ENCODE measurements at places on chromosomes 6 and 20.

DNA sequence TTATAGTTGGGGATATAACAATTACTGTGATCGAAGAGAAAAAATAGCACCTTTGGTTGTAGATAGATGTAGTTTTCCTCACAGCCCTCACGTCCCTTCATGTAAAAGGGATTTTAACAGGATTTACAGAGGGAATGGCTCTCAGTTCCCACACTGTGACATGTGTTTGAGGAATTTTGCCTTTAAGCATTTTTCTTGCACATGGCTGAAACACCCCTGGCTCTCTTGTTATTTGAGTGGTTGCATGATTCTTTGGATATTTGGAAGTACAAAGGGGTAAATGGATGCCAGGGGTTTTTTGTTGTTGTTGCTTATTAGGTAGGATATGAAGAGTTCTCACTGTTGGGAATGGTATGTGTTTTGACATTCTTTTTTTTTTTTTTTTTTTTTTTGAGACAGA is 48.2 kb downstream of the JAG1 start:
- no peak for DNase-seq

DNA sequence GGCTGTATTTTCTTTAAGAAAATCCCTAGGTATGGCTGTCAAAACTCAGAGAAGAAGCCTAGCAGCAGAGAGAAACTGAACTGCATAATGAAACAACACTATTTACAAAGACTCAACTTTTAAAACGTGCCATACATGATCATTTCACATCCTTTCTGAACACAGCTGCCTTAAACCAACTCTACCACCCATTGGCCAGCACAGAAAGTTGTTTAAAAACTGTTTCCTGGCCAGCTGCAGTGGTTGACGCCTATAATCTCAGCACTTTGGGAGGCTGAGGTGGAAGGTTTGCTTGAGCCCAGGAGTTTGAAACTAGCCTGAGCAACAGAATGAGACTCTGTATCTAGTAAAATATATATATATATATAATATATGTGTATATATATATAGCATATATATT is 336.4 kb upstream of the SOX4 start:
- DNase-seq = no peak

- peak; percentile 94 for DNase-seq
These were observed 102.0 kb downstream of the OR2B2 start for GRCh38 chr6:27809939-27810767.

- DNase-seq = no peak
These were observed 125.1 kb upstream of the QKI start for GRCh38 chr6:163289447-163289846.

DNA sequence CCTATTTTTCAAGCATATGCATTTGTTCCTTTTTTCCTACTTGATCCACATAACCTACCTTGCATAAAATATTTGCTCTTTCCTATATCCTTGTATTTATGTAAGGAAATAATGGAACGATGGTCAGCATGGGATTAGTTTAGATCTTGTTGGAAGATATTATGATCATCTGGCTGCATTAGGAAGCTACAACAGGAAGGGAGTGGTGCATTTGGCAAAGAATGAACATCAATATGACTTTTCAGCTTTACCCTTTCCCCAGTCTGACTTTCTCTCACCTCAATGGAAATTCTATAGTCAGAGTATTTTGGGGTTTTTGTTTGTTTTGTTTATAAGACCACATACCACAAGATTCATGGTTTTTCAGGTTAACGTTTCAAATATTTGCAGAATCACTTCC is 66.0 kb downstream of the HS3ST5 start:
- no peak for DNase-seq

All from GM23338 (cell line).